ENCODE measurements at places on chromosomes 4 and X.

GRCh38 chr4:140579278-140579677 lies 10.5 kb upstream of the UCP1 start:
- no peak for DNase-seq

DNA sequence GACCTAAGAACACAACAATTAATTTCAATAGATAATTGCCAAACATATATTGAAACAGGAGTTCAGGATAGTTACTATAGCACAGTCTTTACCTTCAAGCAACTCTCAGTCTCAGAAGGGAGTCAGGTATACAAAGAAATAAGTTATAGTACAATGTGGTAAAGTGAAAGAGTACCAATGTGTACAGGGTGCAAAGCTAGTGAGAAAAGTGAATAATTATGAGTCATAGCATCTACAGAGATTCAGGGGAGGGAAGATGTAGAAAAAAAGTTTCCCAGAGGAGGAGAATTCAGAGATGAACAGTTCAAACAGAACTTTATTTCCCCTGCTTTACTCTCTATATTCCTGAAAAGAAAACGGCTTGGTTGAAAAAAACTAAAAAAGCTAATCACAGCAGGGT lies 22.7 kb upstream of the DKK2 start:
- DNase-seq: no peak

- DNase-seq: no peak
Observed at GRCh38 chr4:2660596-2661211, 95.4 kb downstream of the TNIP2 start.

GRCh38 chrX:137052643-137053235 lies 18.9 kb upstream of the GPR101 start:
- DNase-seq: peak; percentile 7

GRCh38 chr4:144868309-144868708 lies 222.4 kb downstream of the HHIP start:
- no peak for DNase-seq

- DNase-seq: no peak
Observed at GRCh38 chr4:54800831-54801530, 143.2 kb downstream of the KIT start.

- DNase-seq: no peak
Observed at GRCh38 chrX:110401135-110401534, 42.5 kb downstream of the RTL9 start.

DNA sequence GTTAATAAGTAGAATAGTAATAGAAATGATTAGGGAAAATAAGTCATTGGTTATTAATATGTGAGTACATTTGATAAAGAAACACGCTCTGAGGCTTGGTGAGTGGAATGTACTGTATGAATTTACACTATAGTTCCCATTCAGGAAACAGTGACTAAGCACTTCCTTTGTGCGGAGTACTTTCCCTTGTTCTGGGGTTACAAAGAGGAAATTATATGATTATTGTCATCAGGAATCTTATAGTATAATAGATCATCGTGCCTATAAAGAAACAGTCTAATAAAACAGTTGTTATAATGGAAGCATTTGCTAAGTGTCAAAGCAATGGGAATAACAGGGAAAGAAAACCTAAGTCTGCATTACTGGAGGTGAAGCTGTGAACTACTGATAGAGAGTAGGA lies 138.0 kb downstream of the RPA4 start:
- no peak for DNase-seq

- no peak for DNase-seq
Observed at GRCh38 chr4:105966051-105966450, 70.8 kb downstream of the NPNT start.

DNA sequence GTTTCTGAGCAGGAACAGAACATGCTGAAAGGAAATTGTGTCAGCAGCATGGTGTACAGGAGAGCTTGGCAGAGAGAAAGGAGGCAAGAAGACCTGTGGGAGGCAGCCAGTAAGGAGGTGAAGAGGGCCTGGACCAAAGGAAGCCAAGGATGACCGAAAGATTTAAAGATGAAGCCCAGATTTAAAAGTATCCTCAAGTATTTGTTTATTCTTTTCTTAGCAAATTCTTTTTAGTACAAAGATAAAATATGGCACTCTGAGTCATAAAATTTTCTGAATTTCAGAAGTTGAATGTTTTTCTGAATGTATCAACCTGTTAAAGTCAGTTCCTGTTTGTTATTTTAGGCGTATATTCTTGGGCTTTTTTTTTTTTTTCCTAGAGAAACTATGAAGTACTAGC lies 3.5 kb downstream of the PKD2 start:
- no peak for DNase-seq

- DNase-seq: no peak
Observed at GRCh38 chr4:77777135-77777807, 41.9 kb downstream of the CNOT6L start.

GRCh38 chrX:141839856-141840255 lies 1.7 kb downstream of the MAGEC3 start:
- DNase-seq: no peak

DNA sequence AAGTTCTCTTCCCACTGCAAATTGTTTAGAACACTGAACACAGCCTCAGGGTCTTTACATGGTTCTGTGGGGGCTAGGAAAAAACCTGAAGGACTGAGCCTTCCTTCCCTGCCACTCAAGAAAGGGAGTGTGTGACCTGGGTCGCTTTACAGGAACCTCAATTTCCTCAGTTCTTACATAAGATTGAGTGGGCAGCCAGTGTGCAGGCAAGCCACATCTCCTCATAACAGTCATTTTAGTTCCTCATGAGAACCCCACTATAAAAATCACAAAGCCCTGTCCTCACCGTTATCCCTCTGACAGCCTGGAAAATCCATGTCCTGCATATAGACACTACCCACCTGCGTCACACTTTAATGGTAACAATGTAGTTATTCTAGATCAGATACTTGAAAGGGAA lies 2.1 kb upstream of the ETDC start:
- no peak for DNase-seq
